ENCODE measurements at places on chromosomes 12 and 14.

DNA sequence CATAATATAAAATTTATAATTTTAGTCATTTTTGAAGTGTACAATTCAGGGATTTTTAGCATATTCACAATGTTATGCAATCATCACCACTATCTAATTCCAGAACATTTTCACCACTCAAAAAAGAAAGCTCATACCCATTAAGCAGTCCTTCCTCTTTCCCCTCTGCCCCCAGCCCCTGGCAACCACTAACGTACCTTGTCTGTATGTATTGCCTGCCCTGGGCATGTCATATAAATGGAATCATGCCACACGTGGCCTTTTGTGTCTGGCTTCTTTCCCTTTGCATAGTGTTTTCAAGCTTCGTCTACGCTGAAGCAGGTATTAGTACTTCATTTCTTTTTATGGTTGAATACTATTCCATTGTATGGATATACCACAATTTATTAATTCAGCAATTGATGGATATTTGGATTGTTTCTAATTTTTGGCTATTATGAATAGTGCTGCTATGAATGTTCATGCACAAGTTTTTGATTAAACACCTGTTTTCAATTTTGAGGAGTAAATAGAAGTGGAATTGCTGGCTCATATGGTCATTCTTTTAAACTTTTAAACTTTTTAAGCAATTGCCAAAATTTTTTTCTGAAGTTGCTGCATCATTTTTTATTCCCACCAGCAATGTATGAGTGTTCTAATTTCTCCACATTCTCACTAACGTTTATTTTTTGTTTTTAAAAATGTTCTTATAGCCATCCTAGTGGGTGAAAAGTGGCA lies 1.6 kb upstream of the SSTR1 start:
- DNase-seq, result no peak

- DNase-seq, result no peak
These were observed 2.2 kb upstream of the PTGDR start for GRCh38 chr14:52265253-52265652.

GRCh38 chr12:70603044-70603443 lies 34.2 kb downstream of the PTPRB start:
- DNase-seq, result no peak

DNA sequence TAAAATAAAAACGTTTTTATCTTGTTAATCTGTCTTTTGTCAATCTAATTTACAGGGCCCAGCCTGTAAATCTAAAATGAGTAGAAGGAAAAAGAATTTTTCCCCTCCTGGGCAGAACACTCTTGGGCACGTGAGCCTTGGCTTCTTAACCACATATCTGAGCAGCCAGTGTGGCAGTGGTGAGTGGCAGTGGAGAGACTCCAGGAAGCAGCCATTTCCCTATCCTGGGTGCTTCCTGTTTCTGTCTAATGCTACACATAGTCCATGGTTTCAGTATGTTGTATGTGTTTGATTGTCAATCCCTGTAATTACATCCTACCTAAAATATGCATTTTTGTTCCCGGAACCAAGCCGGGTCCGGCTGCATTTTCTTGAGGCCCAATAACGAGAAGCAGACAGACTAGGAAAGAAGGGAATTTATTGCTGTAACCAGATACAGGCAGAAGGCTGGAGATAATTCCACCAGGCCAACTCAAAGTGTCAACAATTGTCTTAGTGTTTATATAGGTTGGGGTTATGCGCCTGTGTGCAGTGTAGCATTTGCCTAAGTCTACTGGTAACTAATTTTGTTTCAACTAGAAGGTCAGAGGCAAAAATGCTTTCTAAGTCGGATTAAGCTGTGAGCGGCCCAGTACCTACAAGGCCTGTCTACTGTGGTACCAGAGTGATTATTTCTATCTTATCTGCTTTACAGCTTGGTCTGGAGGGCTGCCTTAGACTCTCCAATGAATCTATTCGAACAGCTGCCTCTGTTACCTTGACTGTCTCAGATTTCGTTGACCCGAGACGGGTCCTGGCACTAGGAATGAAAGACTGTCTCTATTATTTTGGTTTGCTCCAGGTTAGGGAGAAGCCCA lies 82.4 kb upstream of the RESF1 start:
- DNase-seq, result no peak

DNA sequence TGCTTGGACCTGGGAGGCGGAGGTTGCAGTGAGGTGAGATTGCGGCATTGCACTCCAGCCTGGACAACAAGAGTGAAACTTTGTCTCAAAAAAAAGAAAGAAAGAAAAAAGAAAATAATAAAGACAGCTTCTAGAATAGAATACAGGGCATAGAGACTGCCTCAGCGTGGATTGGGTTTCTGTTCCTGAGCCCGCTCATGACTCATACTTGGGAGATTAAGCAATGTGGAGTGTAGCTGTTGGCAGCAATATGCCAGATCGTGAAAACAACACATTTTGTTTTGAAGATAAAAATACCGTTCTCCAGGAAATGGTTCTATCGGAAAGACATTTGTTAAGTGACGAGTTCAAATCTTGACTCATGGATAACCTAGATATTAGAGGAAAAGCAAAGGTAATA lies 67.2 kb downstream of the GLT1D1 start:
- no peak for DNase-seq

All from SHP77 (cell line).